ENCODE measurements at places on chromosomes 12 and 14. TPM values are rescaled to one million over a fixed set of nuclear protein-coding genes. Genes with fewer than 3 reads are reported as not detected.

The CFAP251 gene
- polyA plus RNA-seq: 3.0 TPM

The TNS2 gene
- polyA plus RNA-seq: 139 TPM

The SLC2A14 gene
- polyA plus RNA-seq: 0.43 TPM

The TRIM9 gene
- 1.1 TPM for polyA plus RNA-seq

The ACTR6 gene
- 38.8 TPM for polyA plus RNA-seq

The IRAK3 gene
- polyA plus RNA-seq: 3.5 TPM

The CCDC175 gene
- 1.2 TPM for polyA plus RNA-seq

The CD69 gene
- 1.4 TPM for polyA plus RNA-seq

The SLC25A47 gene
- not detected for polyA plus RNA-seq

The DHH gene
- polyA plus RNA-seq: 0.50 TPM

The PDE3A gene
- 20.5 TPM for polyA plus RNA-seq

The MAP1LC3B2 gene
- 3.9 TPM for polyA plus RNA-seq

GRCh38 chr12:61220337-61220736 lies 1039.9 kb upstream of the USP15 start:
- no peak for DNase-seq

DNA sequence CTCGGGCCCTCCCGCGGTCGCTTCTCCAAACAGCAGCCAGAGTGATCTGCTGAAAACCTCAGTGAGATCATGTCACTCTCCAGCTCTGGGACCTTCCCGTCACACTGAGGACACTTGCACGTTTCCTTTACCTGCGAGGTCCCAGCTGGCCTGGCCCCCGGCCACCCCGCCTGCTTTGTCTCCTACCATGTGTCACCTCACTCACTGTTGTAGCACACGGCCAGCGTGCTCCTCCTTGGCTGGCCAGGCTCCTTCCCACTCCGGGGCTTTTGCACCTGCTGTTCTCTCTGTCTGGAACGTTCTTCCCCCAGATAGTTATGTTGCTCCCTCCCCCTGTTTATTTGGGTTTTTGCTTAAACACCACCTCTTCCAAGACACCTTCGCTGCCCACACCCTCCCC lies 199.0 kb downstream of the TSPAN9 start:
- DNase-seq: no peak

DNA sequence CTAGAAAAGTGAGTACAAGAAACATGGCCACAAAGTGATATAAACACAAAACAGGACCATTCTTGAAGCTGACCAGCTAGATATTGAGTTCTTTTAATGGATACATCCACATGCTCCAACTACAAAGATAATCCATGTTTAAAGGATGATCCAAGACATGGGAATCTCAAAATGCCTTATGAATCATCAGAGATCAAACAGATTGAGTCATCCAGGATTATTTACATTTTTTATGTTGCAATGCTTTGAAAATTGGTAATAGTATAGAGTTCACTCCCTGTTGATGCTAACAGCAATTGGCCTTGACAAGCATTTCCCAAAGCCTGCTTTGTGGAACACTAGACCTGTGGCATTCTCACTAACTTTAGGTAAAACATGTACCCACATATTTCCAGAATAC lies 293.0 kb upstream of the TBX3 start:
- no peak for DNase-seq

DNA sequence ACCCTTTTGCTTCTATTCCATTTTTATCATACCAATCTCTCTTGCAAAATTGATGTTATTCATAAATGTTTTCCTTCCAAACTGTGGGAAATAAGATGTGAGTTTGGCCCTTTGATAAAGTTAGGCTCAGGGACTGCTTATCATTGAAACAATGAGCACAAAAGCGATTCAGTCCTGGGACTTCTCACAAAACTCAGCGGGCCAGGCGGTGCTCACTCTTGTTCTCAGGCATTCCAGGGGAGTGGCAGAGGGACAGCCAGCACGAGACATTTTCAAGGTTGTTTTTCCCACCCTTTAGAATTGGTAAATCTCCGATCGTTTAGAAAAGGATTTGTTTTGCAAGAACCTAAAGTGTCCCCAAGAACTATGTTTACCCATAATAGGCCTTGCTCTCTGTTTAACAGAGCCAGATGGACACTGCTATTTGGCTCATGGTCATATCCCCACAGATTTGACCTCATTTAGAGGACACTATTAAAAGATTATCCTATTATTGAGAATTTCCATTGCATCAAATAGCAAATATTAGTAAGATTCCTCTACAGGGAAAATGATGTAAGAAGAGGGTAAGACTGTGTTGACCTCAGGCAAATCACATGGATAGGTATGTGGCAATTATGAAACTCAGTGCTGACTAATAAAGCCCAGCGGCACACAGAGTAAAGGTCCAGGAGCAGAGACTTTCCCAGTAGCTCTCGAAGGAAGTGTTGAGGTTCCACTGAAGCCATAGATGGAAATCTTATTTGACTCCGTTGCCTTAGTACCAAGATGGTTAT lies 102.7 kb upstream of the USP44 start:
- DNase-seq: no peak

DNA sequence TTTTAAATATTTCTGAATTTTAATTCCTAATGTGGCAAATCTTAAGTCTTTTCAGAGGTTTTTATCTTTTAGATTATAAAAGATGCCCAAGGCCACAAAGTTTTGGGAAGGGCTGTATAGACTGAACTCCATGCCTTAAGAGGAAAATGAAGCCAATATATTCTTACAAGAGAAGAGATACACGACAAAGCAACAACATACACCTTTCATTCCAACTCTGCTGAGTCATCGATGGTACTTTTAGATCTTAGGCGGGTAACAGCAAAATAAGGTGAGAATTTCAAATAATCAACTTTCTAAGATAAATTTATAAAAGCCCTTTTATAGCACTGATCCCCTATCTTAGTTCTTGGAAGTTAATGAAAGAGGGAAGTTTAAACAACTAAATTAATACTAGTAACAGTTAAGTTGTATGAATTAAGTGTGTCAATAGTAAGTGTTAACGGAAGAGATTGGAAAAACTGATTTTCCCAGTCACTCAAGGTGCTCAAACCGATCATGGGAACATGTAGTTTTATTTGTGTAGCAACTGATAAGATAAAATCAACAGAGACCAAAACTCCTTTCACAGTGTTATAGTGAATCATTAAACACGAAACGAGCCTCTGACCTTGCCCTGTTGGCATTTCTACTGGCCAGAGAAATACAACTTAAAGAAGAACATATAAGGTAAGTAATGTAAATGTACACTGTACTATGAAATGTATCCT lies 18.8 kb upstream of the PIK3C2G start:
- no peak for DNase-seq

GRCh38 chr14:103123634-103124500 lies 606 bp downstream of the TNFAIP2 start:
- no peak for DNase-seq

DNA sequence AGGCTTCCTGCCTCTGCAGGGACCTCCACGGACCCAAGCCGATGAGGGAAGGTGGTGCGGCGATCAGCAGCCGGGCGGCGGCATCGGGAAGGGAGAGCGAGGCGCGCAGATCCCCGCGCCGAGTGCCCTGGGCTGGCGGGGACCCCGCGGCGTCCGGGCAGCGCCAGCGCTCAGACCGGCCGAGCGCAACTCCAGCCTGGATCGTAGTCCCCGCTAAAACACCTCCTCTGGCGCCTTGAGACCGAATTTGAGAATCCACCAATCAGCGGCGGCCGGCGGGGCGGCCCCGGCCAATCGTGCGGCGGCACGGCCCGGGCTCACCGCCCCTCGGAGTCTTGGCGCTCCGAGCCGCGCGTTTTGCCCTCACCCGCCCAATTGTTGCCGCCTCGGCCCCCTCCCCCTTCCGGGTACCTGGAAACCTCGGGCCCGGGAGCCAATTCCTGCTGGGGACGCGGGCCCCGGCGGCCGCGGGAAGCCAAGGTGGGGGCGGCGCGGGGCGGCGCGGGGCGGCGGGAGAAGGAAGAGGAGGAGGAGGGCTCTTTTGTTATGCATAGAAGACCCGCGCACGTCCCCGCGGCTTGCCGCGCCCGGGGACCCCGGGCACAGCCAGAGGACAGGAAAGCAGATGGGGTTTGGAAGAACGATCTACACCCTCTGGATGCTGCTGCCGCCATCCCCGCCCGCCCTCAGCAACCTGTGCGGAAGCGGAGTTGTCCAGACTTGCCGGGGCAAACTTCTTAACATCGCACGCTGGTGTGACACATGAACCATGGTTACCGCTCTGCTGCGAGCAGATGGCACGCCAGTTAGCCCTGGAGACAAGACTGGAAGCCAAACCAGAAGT lies at the start of gene E2F7:
TSS of gene E2F7 (minus strand) at position 209 of the 844 bp plus-strand sequence. CDS start 934 bp downstream, outside the sequence.
- DNase-seq: peak; percentile 58

DNA sequence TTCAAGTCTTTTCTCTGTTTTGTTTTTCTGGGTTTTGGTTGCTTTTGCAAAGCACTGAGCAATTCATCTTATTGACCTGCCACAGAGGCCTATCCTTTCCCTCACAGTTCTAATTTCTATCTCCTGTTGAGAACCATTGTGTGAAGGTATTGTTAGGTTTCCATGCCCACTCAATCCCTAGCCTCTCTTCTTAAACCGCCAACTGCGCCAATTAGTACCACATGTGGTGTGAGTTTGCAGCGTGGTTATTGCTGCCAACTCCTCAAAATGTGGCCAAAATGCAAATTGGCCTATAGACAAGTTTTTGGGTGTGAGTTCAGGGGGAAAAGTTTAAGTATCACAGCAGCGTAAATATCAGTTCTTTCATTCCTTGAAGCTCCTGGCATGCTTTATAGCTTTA lies 232.6 kb downstream of the FLRT2 start:
- no peak for DNase-seq

DNA sequence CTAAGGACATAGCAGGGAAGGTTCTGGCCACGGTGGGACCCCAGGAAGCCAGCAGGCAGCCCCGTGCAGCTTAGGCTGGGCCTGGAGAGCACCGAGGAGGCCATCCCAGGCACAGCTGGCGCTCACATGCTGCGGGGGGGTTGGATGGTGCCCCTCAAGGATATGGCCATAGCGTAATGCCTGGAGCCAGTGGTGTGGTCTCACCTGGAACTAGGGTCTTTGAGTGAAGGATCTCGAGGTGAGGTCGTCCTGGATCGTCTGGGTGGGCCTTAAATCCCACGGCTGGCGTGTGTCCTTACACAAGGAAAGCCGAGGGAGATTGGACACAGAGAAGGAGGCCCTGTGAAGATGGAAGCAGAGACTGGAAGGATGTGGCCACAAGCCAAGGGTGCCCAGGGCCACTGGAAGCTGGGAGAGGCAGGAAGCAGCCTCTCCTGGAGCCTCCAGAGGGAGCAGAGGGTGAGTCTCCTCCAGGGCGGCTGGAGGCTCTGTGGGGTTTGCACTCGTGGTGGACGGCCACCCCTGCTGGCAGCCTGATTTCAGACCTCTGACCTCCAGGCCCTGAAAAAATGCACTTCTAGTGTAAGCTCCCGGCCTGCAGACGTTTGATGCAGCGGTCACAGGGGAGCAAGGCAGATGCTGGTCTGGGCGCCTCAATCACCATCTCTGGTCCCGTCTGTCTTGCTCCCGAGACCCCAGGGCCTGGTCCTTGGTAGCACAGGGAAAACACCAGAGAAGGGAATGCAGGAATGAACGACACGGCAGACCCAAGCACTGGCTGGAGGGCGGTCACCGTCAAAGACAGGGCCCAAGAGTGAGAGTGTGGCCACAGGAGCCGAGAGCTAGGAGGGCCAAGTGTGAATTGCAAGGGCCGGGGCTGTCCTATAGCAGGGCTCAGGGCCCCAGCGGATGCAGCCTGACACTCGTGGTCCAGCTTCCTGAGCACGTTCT lies 218.6 kb downstream of the KIF26A start:
- DNase-seq: no peak

DNA sequence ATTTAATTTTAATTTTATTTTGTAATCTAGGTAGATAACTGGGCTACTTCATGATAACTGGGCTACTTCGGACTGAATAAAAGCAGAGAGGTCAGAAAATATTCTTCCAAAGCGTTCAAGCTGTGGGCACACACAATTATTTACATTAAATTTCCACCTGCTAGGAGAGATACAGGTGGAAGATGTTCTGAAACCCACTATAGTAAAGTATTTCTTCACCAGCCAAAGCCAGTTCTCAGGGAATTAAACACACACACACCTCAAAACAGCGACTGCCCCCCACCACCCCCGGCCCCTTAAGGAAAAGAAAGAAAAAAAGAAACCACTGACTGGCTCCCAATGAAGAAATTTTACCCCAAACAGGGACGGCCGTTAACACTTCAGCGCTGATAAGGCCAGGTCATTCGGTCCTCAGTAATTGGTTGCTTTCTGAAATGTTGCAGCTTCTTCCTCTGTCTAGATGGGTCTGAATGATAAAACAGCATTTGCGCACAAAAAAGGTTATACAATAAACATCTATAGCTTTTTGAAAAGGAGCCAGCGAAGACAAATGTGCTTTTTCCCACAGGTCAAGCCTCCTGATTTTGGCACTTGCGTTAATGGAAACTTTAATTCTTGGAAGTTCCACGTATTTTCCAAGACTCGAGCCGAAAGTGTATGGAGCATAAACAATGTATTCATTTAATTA lies 771 bp upstream of the KCNJ8 start:
- DNase-seq: no peak

DNA sequence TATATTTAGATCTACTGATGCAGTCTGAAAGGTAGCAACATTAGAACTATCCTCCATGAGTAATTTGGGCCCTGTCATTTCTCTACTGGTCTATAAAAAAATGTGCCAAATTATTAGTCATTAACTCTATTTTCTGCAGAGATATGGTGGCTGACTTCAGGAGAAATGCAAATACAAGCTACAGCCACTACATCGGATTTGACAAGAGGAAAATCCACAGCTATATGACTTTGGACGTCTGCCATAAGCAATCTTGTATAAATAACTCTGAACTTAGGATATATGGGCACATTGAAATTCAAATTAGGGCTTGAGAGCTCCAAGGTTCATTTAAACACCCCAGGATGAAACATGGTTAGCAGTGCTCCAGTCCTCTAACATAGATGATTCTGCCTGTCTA lies 983.0 kb upstream of the LRFN5 start:
- no peak for DNase-seq

GRCh38 chr12:88371416-88372183 lies 208.7 kb downstream of the KITLG start:
- DNase-seq: no peak

DNA sequence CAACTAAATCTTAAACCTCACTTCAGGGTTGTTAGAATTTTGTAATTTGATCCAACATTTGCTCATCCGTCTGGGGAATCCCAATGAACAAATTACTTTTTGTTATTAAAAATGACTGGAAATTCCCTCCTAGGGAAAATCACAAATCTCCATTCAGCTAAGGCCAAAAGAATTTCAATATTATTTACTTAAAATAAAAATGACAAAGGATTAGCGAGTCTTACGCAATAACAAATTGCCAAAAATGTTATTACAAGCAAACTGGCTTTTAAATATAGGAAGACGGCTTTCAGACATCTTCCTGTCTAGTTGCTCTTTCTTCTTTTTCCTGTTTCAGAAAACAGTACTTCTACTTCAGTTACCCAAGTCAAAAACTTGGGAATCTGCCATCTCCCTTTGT lies 92.4 kb upstream of the TSPAN8 start:
- DNase-seq: no peak

- no peak for DNase-seq
These were observed 349.2 kb upstream of the LMO3 start for GRCh38 chr12:16955083-16955657.

- no peak for DNase-seq
These were observed 692.3 kb downstream of the C12orf50 start for GRCh38 chr12:87336814-87337336.
